ENCODE measurements at places on chromosomes 7 and 10. TPM values are rescaled to one million over a fixed set of nuclear protein-coding genes. Genes with fewer than 3 reads are reported as not detected.

The TET1 gene
- 0.57 TPM for total RNA-seq

DNA sequence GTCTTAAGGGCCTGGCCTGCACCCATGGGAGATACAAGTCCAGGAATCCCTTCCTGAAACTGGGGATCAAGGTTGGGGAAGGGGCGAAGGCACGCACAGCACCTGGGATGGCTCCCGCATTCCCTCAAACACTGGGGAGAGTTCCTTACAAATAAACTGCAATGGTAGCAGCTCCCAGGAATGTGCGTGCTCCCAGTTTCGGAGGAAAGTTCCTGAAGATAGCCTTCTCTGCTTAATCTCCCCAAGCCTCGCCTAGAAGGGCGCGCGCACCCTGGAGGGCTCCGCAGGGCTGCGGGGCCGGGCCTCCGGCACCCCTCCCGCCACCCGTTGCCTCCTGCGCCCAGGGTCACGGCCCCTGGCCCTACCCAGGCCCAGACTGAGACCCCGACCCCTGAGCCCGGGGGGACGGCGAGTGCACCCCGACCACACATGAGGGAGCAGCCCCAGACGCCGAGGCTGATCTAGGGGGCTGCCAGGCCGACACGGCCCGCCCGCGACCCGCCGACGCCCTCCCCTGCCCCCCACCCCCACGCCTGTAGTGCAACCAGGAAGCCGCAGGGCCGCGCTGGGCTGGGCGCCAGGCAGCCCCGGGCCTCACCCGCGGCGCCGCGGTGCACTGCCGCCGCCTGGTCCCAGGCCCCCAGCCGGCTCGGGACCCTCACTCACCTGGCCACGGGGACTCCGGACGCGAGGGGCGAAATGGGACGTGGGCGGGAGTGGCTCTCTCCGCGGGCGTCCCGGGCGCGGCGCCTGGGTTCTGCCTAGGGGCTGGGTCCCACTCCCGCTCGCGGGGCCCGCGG, 460 bp downstream of the ANXA11 start:
- peak; percentile 34 for DNase-seq

- DNase-seq, result peak; percentile 57
Observed at GRCh38 chr10:14478604-14479003, 147.9 kb upstream of the FRMD4A start.

GRCh38 chr7:66758950-66759628, 18.6 kb downstream of the RABGEF1 start:
- DNase-seq, result peak; percentile 54

- peak; percentile 69 for DNase-seq
Observed at GRCh38 chr10:126749015-126749655, 78.6 kb upstream of the C10orf90 start.
